ENCODE measurements at places on chromosomes 12 and 14. TPM values are rescaled to one million over a fixed set of nuclear protein-coding genes. Genes with fewer than 3 reads are reported as not detected.

DNA sequence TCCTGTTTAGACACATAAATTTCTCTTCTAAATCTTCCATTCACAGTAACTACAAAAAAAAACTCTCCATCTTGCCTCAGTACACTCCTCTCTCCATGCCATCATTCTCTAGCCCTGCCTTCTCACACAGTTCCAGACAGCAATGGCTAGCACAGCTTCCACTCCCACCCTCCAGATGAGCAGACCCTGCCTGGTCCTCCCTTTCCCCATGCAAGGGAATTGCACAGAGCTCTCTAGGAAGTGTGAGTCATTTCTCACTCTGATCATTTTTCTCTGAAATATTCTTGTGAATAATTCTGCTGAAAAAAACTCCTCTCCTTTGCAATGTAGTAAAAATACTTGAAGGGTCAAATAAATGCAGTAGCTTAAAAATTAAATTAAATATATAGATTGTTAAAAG lies 170.6 kb downstream of the BMP4 start:
- DNase-seq = no peak

GRCh38 chr12:55745361-55746173 lies 2.6 kb downstream of the GDF11 start:
- DNase-seq = no peak

- DNase-seq = no peak
Measured at GRCh38 chr12:2265461-2266167, 212.8 kb downstream of the CACNA1C start.

DNA sequence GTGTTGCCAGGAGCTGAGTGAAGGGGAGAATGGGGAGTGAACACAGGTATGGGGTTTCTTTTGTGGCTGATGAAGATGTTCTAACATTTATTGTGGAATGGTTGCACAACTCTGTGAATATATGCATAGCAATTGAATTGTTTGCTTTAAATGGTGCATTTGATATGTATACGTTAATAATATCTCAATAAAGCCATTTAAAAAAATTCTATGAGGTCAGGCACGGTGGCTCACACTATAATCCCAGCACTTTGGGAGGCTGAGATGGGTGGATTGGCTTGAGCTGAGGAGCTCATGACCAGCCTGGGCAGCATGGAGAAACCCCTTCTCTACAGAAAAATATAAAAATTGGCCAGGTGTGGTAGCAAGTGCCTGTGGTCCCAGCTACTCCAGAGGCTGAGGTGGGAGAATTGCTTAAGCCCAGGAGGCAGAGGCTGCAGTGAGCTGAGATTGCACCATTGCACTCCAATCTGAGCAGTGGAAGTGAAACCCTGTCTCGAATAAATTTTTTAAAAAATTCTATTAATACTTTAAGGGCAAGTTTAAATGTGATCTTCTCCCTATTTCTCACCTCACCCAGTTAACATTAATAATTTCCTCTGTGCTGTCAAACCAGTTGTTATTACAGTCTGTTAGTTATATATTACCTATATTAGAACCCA lies 65.3 kb downstream of the DENND5B start:
- DNase-seq = no peak

GRCh38 chr12:18859400-18859799 lies 121.5 kb downstream of the CAPZA3 start:
- no peak for DNase-seq

DNA sequence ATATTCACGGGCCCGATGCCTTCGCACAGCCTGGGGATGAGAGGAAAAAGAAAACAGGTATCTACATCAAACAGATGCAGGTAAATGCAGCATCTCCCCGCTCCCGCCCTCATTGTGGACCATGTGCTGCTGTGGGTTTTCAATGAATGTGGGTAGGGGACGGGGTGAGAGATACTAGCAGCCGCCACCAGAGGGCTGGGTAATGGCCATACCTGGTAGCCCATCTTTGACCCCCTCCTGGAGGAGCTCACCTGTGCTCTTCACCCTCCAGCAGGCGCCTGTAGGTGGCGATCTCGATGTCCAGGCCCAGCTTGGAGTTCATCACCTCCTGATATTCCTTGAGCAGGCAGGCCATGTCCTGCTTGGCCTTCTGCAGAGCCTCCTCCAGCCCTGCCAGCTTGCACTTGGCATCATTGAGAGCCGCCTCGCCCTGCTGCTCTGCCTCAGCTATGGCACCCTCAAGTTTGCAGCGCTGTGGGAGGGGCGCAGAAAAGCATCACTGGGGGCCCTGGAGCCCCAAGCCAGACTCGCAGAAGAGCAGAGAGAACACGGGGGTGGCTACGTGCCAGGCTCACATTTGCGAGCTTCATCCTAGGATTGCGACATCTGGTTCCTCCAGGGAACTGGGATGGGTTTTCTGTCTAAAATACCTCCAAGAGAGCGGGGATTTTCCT lies 10.2 kb downstream of the KRT82 start:
- peak; percentile 76 for DNase-seq

DNA sequence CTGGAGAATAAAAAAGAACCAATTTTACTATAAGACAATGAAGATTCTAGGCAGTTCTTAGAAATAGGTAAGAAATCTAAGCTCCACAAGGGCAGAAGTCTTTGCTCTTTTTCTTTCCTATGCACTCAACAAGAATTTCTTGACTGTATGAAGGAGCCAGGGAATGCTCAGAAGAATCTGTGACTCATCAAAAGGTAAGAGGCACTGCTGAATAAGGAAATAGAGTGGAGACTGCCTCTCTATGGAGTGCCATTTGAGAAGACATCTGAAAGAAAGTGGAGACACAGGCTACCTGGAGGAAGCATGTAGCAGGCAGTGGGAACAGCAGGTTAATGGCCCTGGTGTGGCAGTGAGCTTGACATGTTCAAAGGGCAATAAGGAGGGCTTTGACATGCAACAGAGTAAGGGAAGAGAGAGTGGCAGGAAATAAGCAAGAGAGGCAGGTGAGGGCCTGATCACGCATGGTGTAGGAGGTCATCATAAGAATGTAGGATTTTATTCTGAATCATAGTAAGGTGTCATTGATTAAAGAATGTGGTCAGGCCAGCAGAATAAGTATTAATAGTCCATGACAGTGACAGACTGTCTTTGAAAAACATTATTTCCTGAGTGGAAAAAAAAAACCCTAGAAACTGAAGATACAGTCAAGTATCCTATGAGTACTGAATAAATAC lies 446.7 kb upstream of the GARIN6 start:
- DNase-seq = no peak

DNA sequence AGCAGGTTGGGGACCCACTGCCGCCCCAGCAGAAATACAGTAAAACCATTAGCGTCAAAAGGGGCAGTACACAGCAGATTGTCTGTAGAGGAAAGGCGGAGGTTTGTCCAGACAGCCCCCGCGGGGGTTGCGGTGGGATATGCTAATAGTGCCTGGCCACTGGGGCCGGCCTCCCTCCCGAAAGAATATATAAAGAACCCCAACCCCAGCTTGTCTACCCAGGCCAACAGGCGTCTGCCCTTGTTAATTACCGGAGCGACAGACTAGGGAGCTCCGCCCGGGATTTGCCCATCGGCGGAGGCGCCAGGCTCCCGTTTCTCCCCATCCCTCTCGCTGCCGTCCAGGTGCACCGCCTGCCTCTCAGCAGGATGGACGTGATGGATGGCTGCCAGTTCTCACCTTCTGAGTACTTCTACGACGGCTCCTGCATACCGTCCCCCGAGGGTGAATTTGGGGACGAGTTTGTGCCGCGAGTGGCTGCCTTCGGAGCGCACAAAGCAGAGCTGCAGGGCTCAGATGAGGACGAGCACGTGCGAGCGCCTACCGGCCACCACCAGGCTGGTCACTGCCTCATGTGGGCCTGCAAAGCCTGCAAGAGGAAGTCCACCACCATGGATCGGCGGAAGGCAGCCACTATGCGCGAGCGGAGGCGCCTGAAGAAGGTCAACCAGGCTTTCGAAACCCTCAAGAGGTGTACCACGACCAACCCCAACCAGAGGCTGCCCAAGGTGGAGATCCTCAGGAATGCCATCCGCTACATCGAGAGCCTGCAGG lies at the start of gene MYF5:
Gene MYF5 (plus strand): TSS at position 217 of the 774 bp plus-strand sequence. CDS start 152 bp downstream, at position 369.
- no peak for DNase-seq

- no peak for DNase-seq
Measured at GRCh38 chr12:7872566-7873319, at the start of gene SLC2A14. Gene SLC2A14 (minus strand): TSS chr12:7872915. CDS start chr12:7869880, 3,035 bp downstream.

- DNase-seq = no peak
Measured at GRCh38 chr12:26119391-26119989, 5.3 kb downstream of the BHLHE41 start.

GRCh38 chr12:125983784-125984500 lies 918.7 kb downstream of the AACS start:
- DNase-seq = peak; percentile 58

GRCh38 chr14:87014856-87015255 lies 978.1 kb downstream of the GALC start:
- no peak for DNase-seq

DNA sequence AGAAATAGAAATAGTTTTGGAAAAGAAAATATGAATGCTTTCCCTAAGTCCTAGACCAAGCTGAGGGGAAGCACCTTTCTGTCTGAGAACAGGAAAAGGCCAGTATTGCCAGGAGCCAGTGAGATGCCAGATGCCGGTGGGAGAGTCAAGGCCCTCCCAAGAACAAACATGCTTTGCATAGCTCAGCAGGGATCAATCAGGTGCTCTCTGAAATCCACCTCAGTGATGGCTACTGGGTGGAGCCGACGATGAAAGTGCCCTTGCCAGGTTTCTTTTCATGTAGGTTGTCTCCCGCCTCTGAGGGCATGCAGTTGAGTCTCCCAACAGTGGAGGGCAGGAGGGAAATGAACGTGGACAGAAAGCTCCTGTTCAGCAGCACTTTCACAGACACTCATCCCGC lies 28.3 kb downstream of the DEGS2 start:
- DNase-seq = no peak

DNA sequence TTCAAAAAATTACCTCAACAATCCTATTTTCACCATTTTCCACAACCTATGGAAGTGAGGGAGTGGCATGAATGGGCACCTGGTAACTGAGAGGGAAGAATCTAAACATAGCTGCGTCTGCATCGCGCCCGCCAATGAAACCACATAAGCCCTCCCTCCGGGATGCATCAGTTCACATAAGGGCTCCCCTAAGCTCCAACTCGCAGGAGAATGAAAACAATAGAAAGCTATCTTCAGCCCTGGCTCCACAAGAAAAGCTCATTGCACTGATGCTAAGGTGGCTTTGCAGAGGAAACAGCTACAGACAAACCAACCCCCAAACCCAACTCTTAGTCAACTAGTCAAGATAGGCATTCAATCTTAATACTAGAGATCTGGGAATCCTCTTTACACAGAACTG lies 173.3 kb downstream of the FOXN3 start:
- DNase-seq = no peak

GRCh38 chr12:45553204-45553603 lies 176.3 kb upstream of the ARID2 start:
- DNase-seq = no peak

GRCh38 chr14:65164068-65164824 lies 61.9 kb upstream of the MAX start:
- no peak for DNase-seq

DNA sequence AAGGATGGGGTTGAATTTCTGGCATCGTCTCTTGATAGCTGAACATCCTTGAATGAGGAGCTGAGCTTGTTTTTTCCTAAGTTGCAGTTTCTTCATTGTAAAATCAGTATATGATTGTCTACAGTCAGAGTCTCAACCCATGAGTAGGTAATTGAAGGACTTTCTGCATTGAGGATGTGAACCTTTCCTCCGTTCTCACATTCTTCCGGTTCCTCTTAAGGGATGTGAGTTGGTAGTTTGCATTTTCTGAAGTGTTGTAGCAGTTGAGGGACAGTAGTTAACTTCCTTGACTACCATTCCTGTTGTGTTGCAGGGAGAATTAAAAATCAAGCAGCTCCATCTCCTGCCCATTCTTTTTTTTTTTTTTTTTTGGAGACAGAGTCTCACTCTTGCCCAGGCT lies 19.1 kb downstream of the TPCN1 start:
- peak; percentile 5 for DNase-seq

DNA sequence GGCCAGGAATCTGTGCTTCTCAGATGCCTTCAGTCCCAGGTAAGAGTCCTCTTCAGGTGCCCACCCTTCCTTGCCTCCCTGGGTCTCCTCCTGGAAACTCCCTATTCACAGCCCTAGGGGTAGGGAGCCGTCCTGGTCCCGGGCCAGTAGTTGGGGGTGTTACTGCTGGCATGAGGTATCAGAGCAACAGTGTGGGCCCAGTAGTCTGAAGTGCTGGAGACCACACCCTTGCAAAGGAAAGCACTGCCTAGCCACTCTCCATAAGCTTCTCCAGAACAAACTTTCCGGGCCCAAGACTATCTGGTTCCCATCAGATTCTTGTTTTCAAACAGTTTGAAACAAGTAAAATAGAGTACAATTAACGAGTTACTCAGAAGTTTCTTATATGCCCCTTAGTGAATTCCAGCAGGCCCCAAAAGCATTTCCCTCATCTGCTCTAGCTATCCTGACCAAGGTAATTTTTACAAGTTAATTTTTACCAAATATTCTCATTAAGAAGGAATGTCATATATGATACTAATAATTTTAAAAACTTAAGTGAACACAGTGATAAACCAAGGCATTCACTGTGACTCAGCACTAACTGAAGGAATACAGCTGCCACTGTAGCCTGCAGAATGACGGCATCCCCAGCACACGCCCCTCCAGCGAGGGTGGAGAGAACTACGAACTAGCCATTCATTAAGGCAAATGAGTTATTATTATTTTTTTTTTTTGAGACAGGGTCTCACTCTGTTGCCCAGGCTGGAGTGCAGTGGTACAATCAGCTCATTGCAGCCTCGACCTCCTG lies 49.4 kb downstream of the MOK start:
- DNase-seq = no peak

- no peak for DNase-seq
Measured at GRCh38 chr14:59428581-59429012, 36.6 kb downstream of the GPR135 start.

DNA sequence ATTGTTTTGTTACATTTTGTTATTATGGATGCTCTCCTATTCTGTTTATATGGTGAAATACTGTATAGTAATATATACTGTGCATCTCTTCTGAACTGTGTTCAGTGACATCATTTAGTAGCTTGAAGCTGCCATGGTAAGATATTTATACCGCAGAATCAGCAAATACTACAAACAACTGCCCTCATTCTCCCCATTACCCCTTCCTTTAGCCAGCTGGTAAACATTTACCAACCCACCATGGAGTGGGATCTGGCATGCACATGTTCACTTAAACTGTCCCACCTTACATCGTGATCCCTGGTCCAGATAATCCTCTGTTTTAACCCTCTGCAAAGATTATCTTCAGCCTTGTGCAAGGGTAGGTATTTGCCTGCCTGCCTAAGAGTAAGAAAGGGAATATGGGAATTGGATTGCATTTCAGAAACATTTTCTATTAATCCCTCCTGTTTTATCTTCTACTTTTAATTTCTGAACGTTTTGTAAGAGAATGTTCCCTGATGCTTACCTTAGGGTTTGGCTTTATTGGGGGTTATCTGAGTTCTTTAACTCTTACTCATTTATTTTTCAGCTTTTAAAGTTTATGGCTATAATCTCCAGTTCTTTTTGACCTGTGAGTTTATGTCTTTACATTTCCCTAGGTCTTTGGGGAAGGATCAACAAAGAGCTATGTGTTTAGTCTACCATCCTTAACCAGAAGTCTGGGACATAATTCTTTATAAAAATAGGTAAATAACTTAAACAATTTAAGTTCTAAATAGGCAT lies 46.5 kb downstream of the FBXO34 start:
- DNase-seq = no peak

GRCh38 chr12:130877333-130877732 lies 5.5 kb downstream of the RAN start:
- DNase-seq = no peak

The GPRC5D gene
- not detected for total RNA-seq

The POLE gene
- total RNA-seq = 39.2 TPM

The TMEM132D gene
- total RNA-seq = 0.18 TPM

The AKAP6 gene
- total RNA-seq = 6.4 TPM

The GALNT16 gene
- 8.1 TPM for total RNA-seq

The DPY19L2 gene
- total RNA-seq = 28.3 TPM

The CLEC1A gene
- total RNA-seq = 13.7 TPM

The PIK3C2G gene
- total RNA-seq = not detected

The PDZRN4 gene
- 38.5 TPM for total RNA-seq
